Activated CD4-positive, CD25-positive, alpha-beta regulatory T cell treated with anti-CD3 and anti-CD28 coated beads, Interleukin-2, amount 50 U/mL, for 72 hours (primary cell): ENCODE measurements at places on chromosomes 13 and 19.

DNA sequence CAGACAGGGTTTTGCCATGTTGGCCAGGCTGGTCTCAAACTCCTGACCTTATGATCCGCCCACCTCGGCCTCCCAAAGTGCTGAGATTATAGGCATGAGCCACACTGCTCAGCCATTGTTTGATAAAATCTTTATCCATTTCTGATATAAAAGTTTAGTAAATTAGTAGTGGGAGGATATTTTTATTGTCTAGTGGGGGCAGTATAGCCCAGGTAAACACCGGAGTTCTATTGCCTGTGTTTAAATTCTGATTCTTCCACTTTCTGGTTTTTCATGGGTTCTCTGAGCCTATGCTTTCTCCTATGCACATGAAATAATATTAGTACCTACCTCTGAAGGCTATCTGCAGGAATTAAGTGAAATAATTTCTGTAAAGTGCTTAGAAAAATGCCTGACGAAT is 20.1 kb upstream of the ARHGEF18 start:
- no peak for DNase-seq

GRCh38 chr19:8085598-8086408 is 33.2 kb downstream of the CCL25 start:
- DNase-seq: no peak

- no peak for DNase-seq
Measured at GRCh38 chr13:70723732-70724131, 615.5 kb upstream of the KLHL1 start.

GRCh38 chr13:112198396-112199010 is 131.6 kb downstream of the SOX1 start:
- DNase-seq: no peak

- DNase-seq: no peak
Measured at GRCh38 chr13:29605860-29606526, 10.5 kb upstream of the SLC7A1 start.
